ENCODE measurements at places on chromosomes 16 and 17.

- DNase-seq = no peak
Observed at GRCh38 chr17:11638700-11639265, 40.5 kb downstream of the DNAH9 start.

- no peak for DNase-seq
Observed at GRCh38 chr17:4986403-4986802, 1.1 kb downstream of the CAMTA2 start.

- no peak for DNase-seq
Observed at GRCh38 chr16:9780831-9781230, 401.4 kb downstream of the GRIN2A start.

- DNase-seq = no peak
Observed at GRCh38 chr17:48609759-48610281, 997 bp downstream of the HOXB7 start.

DNA sequence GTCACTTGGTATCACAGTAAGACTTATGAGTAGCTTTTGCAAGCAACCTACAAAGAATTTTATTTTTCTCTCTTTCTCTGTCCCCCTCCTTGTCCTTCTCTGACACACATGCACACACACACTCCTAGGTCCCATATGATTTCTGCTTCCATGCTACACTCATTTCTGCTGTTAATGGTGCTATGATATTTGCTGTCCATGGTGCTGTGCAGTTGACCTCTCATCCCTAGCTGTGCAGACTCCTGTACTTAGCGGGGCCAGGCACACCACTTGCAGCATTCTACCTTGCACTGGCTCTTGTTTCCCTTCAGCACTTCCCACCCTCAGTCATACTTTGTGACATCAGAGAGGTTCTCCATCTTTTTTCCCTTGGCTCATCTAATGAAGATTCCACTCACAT lies 158.9 kb upstream of the CNTNAP4 start:
- no peak for DNase-seq

DNA sequence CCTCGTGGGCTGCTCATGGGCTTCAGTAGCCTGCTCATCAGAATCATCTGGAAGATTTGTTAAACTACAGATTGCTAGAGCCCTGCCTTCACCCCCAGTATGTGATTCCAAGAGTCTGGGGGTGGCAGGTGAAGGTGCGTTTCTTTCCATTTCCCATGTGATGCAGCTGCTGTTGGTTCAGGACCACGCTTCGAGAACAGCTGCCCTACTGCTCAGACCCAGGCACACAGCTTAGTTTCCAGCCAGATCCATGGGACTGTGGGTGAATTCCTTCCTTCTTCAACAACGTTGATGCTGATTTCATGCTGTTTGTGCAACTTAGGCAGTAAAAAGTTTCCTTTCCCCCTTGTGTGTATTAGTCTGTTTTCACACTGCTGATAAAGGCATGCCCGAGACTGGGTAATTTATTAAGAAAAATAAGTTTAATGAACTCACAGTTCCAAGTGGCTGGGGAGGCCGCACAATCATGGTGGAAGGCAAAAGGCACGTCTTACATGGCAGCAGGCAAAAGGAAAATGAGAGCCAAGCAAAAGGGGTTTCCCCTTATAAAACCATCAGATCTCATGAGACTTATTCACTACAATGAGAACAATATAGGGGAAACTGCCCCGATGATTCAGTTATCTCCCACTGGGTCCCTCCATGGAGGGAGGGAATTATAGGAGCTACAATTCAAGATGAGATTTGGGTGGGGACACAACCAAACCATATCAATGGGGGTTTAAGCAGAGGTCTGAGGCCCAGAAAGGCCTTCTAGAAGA lies 159.2 kb downstream of the XYLT1 start:
- no peak for DNase-seq

- no peak for DNase-seq
Observed at GRCh38 chr16:64638766-64639165, 483.1 kb downstream of the CDH11 start.

DNA sequence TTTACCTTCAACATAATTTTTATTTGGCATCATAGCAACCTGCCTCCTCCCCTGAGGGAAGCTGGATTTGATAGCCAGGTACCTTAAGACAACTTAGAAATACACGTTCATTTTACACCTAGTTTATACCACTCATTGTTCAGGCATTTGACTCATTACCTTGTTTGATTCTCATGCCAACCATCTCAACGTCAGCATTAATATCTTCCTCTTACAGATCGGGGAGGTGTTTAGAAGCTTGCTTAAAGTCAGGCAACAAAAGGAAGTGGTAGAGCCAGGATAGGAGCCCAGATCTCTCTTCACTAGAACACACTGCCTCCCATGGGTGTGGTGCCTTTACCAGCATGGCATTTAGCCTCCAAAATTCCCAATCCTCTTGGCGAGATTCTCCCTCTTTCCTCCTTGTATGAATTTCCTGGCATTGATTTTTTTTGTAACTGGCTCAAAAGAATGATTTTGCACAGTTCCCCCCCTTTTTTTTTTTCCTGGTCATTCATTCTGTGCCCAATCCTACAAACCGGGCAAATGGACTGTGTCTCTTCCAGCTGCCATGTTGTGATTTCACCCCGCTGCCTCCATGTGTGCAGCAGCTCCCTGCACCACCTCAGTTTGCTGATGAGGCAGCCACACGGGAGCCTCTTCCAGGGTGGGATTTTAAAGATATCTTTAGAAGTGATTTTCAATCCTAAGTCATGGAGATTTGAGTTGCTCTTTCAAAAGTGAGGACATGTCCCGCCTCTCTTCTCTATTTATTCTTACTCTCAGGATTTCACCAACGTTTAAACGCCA lies 383.6 kb downstream of the UTP18 start:
- DNase-seq = no peak

DNA sequence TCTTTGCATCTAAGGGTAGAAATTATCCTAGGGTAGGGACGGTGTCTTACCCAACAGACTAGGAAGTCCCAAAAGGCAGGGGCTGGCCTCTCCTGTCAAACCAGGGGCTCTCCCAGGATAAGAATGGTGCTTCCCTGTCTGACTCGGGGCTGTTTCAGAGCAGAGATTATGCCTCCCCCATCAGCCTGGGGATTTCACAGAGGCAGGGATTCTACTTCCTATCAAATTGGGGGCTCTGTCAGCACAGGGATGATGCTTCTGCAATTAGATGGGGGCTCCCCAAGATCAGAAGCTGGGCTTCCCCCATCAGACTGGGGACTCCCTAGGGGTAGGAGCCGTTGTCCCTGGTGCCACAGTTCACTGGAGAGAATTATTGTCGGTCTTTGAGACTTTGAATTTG lies 2.3 kb downstream of the NXPH3 start:
- DNase-seq = no peak

DNA sequence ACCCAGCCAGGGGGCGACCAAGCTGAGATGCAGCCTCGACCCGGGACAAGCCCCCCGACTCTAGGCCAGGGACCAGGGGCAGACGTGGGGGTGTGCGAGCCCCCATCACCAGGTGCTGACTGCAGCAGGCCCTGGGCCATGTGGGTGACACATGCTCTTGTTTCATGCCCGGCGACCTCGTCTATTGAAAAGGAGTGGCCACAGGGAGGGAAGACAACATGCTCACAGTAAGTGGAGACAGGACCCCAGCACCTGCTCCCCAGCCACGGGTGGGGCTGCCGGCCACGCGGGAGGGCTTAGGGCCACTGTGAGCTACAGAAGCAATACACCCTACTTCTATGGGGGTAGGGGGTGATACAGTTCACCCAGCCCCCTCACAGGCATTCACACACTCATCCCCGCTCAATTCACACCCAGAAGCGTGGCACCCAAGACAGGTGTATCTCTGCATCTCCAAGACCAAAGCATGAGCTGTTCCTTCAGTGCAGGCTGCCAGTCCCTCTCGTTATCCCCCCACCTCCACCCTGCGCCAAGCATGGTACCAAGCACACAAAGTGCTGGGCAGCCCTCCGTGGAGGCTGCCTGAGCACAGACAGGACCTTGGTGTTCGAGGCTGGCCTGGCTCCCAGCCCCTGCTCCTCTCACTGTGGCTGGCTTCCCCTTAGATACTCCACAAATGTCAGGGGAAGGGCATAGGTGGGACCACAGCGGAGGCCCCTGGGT lies 13.6 kb downstream of the VASN start:
- no peak for DNase-seq

- no peak for DNase-seq
Observed at GRCh38 chr17:975371-975915, 4.1 kb downstream of the NXN start.

DNA sequence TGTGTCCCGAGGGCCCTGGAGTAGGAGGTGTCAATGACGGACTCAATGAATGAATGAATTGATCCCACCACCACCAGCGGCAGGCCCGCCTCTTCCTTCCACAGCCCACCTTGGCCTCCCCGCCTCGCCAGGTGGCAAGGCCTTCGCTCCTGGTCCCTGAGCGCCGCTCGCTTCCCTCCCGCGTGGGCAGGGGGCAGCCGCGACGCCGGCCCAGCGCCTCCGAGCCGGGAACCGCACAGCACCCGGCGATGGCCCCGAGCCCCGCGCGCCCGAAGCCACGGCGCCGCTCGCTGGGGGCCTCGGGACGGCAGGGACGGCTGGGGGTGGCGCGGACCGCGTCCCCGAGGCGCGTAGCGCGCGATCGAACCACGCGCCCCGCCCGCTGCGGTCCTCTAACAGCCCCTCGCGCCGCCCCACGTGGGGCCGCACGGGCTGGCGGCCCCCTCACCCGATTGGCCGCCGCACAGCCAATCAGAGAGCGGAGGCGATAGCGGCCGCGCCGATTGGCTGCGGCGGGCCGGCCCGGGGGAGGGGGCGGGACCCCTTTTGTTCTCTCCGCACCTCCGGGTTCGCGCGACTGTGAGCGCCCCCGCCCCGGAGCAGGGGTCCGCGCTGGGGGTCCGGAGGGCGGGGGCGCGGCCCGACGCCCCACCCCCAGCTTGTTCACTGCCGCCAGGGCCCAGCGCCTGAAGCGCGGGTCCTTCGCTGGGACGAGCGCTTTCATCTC lies 31.4 kb downstream of the ACTG1 start:
- peak; percentile 58 for DNase-seq

GRCh38 chr16:30656974-30657865 lies 1.0 kb upstream of the FBRS start:
- DNase-seq = no peak

GRCh38 chr17:66417300-66417719 lies 114.9 kb downstream of the PRKCA start:
- DNase-seq = no peak

DNA sequence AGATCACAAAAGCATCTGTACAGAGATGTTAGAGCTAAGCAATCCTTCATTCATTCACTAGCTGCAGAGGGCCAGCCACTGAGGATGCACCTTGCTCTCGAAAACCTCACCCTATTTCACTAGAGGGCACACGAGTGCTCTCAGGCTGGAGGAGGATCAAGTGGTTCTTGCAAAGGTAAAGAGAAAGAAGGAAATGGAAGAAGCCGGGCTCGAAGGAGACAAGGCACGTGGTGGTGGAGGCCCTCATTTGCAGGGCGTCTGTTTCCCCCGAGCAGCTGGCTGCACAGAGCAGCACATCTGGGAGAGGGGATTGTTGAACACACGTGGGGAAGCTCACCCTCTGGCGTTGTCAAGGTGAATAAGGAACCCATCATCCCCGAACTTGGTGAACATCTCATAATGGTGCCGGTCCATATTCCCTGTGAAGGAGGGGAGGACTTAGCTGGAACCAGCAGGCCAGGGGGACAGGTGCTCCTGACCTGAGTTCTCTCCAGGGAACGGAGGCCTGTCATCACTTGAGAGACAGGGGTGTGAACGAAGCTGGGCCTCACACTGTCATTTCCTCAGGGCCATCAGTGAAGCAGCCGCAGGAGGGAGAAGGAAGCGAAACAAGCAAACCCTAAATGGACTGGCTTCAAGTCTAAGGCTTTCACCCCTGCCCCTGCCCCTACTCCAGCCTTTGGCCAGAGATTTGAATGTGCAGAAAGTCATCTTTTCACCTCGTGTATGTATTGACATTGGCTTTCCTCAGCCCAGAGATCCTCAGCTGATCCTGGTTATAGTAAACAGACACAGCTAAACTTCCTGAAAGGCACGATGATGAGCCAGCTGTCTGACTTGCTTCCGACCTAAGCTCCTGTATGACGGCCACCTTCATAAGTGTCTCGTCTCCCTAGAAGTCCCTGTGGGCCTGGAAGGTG lies 27.6 kb downstream of the PRKAR1A start:
- DNase-seq = peak; percentile 61

GRCh38 chr17:7849751-7850504 lies 4.9 kb upstream of the TMEM88 start:
- DNase-seq = no peak

DNA sequence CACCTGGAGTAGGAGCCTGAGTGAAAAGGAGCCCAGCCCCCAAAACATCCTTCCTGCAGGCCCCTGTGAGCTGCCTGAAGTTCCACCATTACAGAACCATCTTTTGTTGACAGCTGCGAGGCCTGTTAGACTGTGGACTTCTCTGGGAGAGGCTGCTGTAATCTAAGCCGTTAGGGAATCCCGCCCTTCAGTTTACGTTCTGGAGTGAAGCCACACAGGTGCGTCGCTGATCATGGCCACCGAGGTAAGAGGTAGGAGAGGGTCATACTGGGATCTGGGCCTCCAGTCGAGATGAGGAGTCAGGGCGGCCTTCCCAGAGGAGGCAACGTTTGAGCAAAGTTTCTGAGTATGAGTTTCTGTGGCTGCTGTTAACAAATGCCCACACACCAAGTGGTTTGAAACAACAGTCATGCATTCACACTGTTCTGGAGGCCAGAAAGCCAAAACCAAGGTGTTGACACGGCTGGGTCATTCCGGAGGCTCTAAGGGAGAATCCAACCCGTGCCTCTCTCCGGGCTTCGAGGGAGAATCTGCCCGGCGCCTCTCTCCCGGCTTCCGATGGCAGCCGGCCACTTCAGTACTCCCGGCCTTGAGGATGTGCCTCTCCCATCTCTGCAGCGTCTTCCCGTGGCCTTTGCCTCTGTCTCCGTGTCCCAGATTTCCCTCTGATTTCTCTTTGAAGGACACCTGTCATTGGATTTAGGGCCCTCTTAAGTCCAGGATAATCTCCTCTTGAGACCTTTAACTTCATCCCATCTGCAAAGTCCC lies 26.6 kb upstream of the ATP2C2 start:
- no peak for DNase-seq

DNA sequence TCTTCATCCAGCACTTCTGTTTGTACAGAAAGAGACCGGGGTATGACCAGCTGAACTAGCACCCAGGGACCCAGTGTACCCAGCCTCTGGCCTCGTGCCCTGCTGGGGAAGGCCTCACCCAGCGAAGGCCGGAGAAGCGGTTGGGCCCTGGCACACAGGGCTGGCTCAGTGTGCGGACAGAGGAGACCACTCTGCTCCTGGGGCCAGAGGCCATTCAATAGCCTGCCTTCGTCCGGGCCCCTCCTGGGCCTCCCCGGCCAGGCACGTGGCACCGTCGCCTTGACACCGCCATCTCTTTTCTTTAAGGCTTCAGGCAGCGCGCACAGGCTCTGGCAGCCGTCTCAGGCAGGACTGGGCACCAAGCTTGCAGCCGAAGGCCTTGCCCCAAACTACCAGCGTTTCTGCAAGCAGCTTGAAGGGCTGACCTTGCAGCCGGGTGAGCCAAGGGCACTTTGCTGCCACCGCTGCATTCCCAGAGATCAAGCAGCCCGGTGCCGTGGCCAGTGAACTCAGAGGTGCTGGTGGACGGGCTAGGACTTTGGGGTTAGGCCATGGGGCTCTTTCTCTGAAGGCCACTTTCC lies 8.0 kb downstream of the TAX1BP3 start:
- DNase-seq = no peak

GRCh38 chr16:57740423-57741071 lies 5.0 kb downstream of the KATNB1 start:
- no peak for DNase-seq

GRCh38 chr16:75754141-75754540 lies 27.9 kb upstream of the CPHXL start:
- DNase-seq = no peak

Data from mesendoderm (in vitro differentiated cells).